CD4-positive, CD25-positive, alpha-beta regulatory T cell (primary cell): ENCODE measurements at places on chromosomes 11 and 22. TPM values are rescaled to one million over a fixed set of nuclear protein-coding genes. Genes with fewer than 3 reads are reported as not detected.
A peak's percentile ranks its signal among the peaks of the same experiment; 100 is the strongest.

Gene IFITM1
- 1,249 TPM for polyA plus RNA-seq

Gene SYT7
- not detected for polyA plus RNA-seq

Gene ANO9
- 13.3 TPM for polyA plus RNA-seq

Gene C22orf23
- polyA plus RNA-seq, result not detected

Gene NXPE4
- polyA plus RNA-seq, result not detected

Gene PLXNB2
- not detected for polyA plus RNA-seq

Gene CAPRIN1
- polyA plus RNA-seq, result 111 TPM

Gene GRM5
- not detected for polyA plus RNA-seq

Gene INS
- polyA plus RNA-seq, result not detected

Gene SCN2B
- not detected for polyA plus RNA-seq

DNA sequence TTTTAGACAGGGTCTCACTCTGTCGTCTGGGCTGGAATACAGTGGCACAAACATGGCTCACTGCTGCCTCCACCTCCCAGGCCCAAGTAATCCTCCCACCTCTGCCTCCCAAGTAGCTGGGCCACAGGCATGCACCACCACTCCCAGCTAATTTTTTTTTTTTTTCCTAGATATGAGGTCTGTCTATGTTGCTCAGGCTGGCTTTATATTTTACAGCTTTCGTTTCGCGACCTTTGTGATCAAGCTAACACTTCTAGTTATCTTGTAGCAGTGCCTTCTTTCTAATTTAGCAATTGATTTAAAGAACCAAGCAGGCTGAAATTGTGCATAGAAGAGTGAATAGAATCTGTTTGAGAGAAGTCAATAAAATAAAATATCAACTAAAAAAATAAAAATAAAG, 11.3 kb downstream of the CKAP5 start:
- DNase-seq, result no peak

DNA sequence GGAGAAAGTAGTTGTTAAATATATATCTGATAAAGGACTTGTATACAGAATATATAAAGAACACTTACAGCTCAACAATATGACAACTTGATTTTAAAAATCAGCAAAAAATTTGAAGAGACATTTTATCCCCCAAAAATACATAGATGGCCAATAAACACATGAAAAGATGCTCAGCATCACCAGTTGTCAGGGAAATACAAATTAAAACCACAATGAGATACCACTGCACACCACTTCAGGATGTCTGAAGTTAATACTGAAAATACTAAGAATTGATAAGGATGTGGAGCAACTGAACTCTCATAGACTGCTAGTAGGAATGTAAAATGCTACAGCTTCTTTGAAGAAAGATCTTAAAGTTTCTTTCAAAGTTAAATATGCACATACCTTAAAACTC, 49.2 kb downstream of the KREMEN1 start:
- DNase-seq, result peak; percentile 65

- no peak for DNase-seq
Measured at GRCh38 chr11:69834811-69835800, 15.9 kb upstream of the FGF3 start.

GRCh38 chr22:45781966-45782365, 110.3 kb downstream of the ATXN10 start:
- no peak for DNase-seq

DNA sequence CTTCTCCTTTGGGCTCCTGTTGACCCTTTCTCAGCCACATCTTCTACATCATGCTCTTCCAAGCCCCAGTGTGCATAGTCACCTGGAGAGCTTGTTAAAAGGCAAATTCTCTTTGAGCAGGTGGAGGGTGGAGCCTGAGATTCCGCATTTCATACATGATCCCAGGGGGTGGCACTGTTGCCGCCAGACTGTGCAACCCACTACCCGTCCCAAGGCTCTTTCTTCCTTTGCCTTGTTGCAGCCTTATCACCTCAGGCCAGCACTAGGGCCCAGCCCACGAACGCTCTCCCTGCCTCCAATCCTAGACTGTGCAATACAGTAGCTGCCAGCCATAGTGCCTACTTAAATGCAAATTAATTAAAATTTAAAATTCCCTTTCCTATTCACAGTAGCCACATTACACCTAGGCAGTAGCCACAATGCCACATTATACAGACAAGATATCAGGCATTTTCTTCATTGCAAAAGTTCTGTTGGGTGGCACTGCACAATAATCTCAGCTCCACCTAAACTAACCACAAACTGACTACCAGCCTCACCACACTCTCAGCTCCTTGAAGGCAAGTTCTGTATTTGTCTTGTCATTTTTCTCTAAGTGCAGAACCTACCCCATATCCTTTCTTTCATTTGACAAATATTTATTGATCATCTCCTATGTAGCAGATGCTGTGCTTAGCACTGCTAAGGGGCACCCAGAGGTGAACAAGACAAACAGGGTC, 4.6 kb upstream of the KCNJ5 start:
- DNase-seq, result no peak

GRCh38 chr22:32685512-32685911, 116.0 kb upstream of the TIMP3 start:
- no peak for DNase-seq

DNA sequence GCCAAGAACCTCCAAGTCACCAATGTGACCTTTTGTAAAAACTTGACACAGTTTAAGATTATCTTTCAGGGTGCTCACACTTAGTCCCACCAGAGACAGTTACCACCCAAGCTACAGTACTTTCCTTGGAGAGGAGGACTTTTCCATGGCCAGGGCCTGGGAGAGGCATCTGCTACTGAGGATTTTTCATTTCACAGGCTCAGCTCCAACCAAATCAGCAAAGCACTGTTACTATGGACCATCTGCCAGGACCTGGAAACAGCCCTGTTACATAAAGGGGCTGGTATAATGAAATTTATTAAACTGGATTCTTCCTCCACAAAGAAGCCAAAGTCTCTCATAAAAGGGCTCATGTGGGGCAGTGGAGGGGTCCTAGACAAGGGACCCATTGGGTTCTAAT, 38.6 kb downstream of the SERGEF start:
- no peak for DNase-seq

DNA sequence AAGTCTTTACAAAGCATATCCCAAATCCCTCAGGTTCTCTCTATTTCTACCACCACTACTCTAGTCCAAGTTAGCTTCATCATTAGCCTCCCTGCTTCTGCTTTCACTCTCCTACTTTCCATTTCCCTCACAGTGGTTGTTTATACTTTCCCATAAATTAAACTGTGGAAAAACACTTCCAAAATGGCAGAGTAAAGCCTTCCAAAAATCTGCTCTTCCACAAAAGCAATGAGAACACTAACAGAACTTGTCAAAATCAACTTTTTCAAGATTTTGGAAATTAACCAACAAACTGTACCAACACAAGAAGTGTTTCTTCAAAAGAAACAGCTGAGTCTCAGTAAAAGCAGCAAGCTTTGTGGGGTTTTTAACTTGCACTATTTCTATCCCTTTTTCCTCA, 71.8 kb downstream of the TTC28 start:
- DNase-seq, result no peak

GRCh38 chr11:11667056-11667455, 45.3 kb upstream of the GALNT18 start:
- no peak for DNase-seq

GRCh38 chr11:107856981-107857517, 1.5 kb downstream of the SLC35F2 start:
- no peak for DNase-seq

- no peak for DNase-seq
Measured at GRCh38 chr11:130865774-130866114, 50.5 kb downstream of the SNX19 start.

DNA sequence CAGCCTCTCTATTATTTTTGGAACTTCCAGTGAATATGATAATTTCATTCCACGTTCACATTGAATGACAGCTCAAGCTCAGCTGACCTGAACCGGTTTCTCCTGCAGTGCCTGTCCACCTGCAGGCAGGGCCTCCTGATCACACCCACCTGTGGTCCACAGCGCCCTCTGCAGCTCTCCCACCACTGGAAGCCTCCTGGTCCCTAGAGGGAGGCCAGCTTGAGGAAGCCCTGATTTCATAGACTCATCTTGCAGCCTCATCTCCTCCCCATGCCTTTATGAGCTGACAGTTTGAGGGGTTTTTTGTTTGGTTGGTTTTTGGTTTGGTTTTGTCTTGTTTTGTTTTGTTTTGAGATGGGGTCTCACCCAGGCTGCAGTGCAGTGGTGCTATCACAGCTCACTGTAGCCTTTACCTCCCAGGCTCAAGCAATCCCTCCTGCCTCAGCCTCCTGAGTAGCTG, 29.9 kb upstream of the MALAT1 start:
- peak; percentile 29 for DNase-seq

GRCh38 chr22:37139762-37140161, 10.0 kb downstream of the IL2RB start:
- no peak for DNase-seq

DNA sequence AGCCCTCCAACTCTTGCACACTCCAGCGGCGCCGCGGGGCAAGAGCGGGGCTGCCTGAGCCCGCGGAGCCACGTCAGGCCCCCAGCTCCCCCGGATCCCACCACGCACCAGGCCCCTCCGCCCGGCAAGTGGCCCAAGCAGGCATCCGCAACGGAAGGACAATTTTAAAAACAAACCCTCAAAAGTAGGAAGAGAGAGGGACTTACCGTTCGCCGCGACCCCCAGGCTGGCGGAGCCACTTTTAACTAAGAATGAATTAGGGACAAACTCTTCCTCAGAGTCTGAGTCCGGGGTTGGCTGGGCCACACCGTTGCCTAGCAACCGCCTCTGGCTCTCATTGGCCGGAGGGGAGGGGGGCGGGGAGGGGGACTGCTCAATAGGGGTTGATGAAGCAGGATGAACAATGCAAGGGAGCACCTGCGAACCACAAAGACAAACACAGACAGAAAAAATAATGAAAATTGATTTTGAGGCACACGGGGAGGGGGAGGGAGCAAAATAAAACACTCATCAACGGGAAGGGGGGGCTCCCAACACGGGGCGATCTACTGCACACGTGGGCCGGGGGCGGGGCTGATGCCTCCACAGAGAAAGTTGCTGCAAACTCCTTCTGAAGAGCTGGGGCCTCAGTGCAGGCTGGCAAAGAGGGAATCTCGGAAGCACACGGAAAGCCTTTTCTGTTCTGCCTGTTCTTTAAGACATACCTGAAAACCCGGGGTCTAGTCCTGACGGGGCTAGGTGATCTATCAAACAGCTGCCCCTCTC, 387.5 kb upstream of the NARS2 start:
- no peak for DNase-seq

- no peak for DNase-seq
Measured at GRCh38 chr11:112225753-112226061, 521 bp upstream of the PTS start.

GRCh38 chr11:71211631-71212030, 40.7 kb downstream of the SHANK2 start:
- DNase-seq, result no peak

GRCh38 chr22:25996669-25997068, 172.6 kb upstream of the SEZ6L start:
- DNase-seq, result no peak

DNA sequence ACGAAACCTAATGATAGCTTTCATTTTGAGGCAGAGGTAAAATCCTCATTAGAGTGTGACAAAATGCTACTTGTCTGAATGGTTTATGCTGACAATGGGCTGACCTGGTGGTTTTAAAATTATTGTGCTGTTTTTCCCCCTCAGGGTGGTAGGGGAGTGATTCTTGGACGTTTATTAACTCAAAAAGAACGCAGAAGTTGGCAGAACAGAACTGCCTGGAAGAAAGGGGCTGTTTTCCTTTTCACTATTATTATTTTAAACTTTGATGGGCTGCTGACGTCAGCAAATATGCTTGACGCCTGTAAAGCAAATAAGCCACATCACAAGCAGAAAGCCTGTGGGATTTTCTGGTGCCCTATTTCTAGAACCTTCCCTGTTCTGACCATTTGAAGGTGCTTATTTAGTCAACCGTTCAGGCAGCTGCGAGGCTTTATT, 4.0 kb downstream of the RASSF10 start:
- no peak for DNase-seq

DNA sequence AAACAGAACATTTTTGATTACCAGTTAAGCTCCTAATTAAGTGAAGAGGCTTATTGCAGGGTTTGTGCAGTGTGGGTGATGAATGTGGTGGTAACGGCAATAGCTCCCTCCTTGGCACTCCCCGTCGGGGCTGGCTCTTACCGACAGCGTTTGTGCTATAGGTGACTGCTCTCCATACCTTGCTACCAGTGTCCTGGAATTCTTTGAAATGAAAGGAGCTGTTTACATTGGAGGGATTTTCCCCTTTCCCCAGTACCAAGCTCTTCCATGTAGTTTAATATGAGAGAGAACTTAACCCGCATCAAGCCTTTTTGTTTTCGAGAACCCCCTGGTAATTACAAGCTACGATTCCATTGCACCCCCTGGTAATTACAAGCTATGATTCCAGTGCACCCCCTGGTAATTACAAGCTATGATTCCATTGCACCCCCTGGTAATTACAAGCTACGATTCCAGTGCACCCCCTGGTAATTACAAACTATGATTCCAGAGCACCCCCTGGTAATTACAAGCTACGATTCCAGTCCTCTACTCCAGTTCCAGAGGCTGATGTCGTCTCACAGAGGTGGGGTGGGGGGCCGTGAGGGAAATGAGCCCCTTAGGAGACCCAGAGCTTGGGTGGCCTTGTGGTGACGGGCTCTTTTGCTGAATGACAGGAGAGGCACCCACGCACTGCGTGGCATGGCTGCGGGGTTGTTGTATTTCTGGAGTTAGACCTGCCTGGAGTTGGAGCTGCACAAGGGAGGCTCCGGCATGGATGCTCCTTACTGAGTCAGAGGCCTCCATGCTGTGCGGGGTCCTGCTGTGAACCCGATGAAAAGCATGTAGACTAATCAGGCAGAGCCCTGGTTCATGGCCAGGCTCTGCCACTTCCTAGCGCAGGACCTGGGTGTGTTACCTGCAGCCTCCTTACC, 205.3 kb downstream of the TBC1D22A start:
- DNase-seq, result no peak

DNA sequence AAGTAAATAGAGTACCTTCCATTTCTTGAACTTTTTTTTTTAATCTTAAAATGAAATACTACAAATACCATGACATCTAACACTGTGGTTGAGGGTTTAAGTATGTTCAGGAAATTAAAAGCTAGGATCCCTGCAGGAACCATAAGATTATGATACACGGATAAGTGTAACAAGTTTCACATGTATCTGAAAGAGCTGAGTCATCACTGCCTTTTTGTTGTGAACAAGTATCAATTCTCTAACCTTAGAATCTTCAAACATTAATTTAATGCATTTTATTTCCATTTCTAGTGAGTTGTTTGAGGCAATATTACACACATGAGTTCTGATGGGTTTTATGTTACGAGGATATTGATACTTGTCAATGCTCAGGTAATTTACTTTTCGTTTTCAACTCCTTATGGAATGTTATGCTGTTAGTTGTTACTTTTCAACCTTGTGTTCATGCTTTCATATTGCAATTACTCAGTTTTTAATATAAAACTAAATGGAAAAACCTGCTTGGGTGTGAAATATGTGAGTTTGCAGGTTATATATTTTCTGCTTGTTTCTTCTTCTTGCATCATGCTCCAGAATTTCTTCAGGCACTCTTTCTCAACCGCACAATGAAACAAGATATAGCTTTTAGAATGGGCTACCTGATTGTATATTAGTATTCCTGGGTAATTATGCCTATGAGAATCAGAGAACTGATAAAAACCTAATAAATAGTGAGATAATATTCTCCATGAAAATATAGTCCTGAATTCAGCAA, 361.3 kb upstream of the MTNR1B start:
- no peak for DNase-seq
